ENCODE measurements at places on chromosomes 12 and 14.

- DNase-seq: no peak
Observed at GRCh38 chr12:15114501-15114900, 106.7 kb downstream of the RERG start.

GRCh38 chr14:77738559-77739250 lies 22.3 kb downstream of the SNW1 start:
- DNase-seq: no peak

DNA sequence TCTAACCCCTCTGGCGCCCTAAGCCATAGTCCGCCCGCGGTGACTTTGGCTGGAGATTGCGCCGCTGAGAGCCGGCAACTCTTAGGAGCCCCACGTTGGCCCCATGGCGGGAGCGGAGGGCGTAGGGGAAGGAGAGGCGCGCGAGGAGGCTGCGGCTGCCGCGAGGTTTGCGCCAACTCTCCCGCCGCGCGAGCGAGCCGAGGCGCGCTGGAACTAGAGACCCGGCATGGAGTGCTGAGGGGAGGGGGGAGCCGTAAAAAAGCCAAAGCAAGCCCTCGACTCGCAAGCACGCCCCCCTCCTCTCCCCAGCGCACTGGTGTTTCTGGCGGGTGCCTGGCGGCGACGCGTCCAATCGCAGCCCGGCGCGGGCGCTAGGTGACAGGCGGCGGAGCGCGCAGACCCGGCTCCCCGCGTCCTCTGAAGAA lies at the start of gene SYT10:
TSS of gene SYT10 (minus strand) at position 233 of the 425 bp plus-strand sequence. CDS start 297 bp downstream, outside the sequence.
- DNase-seq: no peak

DNA sequence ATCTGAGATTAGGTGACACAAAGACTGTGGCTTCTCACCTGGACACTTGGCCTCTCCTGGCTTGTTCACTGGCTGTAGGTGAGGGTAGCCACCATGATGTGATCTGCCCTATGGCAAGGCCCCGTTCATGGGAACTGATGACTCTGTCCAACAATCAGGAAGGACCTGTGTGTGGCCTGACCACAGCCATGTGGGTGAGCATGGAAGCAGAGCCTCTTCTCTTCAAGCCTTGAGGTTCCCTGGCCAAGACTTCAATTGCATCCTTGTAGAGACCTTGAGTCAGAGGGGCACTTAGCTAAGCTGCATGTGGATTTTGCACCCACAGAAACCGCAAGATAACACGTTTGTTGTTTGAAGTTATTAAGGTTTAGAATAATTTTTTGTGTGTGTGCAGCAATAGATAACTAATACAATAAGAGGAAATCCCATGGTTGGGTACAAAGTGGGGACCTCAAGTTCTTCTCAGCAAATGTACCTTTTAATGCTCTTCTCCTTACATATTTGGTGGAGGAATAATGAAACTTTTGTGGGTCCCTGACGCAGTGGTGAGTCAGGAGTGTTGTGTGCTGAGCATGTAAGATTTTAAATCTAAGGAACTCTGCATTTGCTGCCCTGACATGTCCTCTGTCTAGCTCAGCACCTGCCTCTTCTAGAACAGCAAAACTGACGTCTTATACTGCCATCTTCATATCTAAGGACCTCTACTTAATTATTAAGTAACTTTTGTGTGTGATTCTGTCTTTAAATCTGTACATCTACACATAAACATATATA lies 27.5 kb upstream of the PLEKHG7 start:
- DNase-seq: no peak

- DNase-seq: no peak
Observed at GRCh38 chr12:3751151-3752095, 1.5 kb downstream of the CRACR2A start.

- no peak for DNase-seq
Observed at GRCh38 chr14:69660344-69661193, 49.2 kb downstream of the SUSD6 start.

GRCh38 chr14:55819610-55820304 lies 239.8 kb downstream of the KTN1 start:
- DNase-seq: no peak

DNA sequence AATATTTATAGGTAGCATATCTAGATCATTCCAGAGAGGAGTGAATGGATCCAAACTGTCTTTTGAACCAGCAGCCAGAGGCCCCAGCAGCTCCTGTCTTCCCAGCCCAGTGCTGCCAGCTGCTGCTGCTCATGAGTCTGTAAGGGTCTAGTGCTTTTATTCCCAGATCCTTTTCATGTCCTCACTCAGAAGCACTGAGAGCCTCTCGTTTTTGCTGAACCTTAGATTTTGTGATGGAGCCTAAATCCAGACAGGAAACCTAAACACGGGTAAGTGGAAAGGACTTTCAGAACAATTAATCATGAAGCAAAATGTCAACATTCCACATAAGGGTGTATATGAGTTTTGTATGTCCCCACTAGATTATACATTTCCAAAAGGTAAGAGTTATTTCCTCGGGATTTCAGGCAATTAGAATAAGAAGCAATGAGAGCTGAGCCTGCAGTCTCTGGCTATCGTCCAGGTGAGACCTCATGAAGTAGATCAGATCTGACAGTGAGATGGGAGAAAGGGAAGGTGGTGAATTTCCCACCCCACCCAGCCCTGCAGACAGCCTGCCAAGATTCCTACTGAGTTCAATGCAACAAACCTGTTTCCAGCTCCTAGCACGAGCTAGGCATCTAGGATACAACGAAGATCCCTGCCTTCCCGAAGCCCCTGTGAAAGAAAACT lies 84.4 kb downstream of the NINJ2 start:
- DNase-seq: peak; percentile 16

- DNase-seq: no peak
Observed at GRCh38 chr14:69693801-69694729, 72.9 kb upstream of the SRSF5 start.

GRCh38 chr12:71075743-71076142 lies 82.1 kb downstream of the TSPAN8 start:
- no peak for DNase-seq

GRCh38 chr12:48572326-48572725 lies 2.5 kb upstream of the LALBA start:
- DNase-seq: no peak
